HuH-7 (cell line): ENCODE measurements at places on chromosomes 5 and 9.

DNA sequence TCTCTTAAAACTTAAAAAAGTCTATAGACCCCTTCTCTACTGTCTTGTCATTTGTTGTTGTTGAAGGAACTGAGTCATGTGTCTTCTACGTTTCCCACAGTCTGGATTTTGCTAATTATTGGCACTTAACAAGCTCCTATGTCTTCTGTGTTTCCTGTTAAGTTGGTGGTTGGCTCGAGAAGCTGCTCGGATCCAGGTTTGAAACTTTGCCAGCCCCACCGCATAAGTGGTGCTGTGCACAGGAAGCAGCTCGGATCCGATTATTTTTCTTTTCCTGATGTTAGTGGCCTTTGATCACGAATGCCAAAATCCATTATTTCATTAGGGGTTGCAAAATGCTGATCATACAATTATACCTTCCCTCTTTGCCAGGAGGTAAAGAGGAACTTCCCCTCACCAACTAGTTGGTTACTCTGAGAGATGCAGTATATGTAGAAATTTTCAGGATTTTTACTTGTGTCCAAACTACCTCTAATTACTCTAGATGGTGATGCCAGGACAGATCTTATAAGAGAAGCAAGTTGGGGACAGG is 186.5 kb downstream of the NSG2 start:
- no peak for DNase-seq

- DNase-seq, result no peak
Measured at GRCh38 chr9:37715991-37716505, 37.6 kb upstream of the TRMT10B start.

- no peak for DNase-seq
Measured at GRCh38 chr9:134436379-134436762, 110.1 kb downstream of the RXRA start.

- peak; percentile 42 for DNase-seq
Measured at GRCh38 chr9:35954942-35955546, 2.9 kb downstream of the OR2S2 start.

- DNase-seq, result no peak
Measured at GRCh38 chr9:74672237-74672636, 175.1 kb downstream of the RORB start.

GRCh38 chr5:36844305-36844704 is 32.3 kb upstream of the NIPBL start:
- DNase-seq, result no peak

- no peak for DNase-seq
Measured at GRCh38 chr5:87243161-87243844, 24.4 kb upstream of the RASA1 start.

DNA sequence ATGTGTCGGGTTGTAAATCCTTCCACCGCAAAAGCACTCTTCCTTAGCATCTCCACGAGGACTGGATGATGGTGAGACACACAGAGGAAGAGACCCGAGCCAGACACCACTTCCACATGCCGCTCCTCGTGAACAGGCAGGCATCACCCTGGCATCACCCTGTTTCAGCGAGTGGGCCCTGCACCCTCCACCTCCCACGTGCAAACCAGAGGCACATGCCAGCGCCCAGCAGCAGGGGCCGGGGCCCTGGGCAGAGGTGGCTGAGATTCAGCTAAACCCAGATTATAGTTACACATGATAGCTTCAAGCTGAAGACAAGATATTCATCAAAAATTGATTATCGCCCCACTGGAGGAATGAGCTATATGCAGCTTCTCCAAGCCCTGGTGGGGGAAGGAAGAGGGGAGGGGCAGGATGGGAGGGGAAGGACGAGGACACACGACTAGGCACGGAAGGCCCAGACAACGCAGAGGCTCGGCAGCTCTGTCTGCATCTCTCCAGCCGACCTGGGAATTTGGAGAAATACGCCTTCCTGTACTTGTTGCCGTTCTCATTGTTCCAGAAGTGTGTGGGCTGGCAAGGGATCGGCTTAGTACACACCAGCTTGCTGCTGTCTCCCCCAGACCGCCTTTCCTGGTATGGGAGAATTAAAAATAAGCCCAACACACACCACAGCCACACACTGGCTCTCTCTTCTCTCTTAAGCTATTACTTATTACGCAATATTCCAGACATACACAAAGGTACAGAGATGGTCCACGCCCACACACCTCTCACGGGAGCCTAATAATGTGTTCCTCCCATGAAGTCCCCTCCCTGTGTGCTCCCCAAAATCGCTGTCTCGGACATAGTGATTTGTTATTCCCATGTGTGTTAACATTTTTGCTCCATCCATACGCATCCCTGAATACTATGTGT is 50.4 kb upstream of the ZNF354A start:
- no peak for DNase-seq

- DNase-seq, result no peak
Measured at GRCh38 chr5:116652903-116653302, 78.3 kb upstream of the SEMA6A start.

DNA sequence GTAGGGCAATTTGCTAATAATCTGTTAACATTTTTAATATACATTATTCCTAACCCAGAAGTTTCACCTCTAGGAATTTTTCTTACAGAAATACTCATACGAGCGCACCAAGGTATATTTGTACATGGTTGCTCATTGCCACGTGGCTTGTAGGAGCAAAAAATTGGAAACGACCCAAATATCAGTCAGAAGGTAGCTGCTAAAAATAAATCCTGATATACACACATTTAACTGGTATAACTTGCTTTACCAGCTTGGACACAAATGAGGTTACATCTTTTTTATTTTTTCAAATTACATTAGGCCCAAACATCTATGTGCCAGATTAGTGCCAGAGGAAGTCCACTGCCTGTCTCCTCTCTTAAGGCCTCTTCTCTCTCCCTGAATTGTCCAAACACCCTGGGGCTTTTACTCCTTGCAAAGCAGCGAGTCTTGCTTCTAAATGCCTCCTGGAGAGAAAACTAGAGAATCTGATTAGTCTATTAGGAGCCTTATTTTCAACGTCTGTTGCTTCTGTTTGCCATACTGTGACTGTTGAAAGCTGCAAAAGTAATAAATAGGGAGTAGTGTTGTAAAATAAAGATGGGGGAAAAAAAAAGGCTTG is 92.0 kb upstream of the SSBP2 start:
- DNase-seq, result no peak

- no peak for DNase-seq
Measured at GRCh38 chr5:98791001-98791519, 17.6 kb downstream of the RGMB start.

DNA sequence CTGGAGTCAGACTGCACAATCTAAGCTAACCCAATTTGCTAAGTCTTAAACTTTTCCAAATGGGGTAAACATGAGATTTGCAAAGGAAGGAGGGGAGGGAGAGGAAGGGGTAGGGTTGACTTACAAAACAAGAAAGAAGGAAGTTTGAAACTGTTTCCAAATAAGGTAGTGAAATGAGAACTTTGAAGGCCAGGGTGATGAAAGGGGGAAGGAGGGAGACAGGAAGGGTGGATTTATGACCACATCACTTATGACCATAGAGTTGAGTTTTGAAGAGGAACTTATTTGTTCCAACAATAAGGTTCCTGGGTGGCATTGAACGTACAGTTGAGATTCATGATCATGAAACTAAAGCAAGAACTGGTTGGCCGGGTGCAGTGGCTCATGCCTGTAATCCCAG is 72.5 kb upstream of the DAPK1 start:
- no peak for DNase-seq

DNA sequence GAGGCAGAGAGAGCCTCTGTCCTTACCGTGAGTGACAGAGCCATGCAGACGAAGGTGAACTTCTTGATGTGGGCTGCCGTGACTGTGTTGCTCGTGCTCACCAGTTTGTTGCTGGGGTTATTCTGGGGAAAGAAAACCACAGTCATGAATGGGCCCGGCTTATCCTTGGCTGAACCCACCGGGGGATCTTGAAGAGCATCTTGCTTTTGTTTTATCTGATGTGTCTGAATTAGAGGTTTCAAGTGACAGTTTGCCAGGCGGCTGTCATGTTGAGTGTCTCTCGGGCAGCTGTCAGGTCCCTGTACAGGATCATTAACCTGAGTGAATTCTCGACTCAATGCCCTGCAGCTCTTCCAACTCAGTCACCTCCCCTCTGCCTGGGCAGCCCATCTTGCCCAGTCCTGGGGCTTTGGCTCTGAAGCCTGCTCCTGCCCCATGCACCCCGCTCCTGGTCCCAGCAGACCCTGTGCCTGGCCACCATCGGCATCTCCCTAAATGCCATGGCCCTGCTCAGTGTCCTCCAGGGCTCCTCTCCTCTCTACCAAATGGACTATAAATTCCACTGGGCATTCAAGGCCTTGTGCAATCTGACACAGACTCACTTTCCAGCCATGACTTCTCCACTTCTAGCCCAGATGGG is 77.4 kb downstream of the OTULIN start:
- DNase-seq, result no peak

DNA sequence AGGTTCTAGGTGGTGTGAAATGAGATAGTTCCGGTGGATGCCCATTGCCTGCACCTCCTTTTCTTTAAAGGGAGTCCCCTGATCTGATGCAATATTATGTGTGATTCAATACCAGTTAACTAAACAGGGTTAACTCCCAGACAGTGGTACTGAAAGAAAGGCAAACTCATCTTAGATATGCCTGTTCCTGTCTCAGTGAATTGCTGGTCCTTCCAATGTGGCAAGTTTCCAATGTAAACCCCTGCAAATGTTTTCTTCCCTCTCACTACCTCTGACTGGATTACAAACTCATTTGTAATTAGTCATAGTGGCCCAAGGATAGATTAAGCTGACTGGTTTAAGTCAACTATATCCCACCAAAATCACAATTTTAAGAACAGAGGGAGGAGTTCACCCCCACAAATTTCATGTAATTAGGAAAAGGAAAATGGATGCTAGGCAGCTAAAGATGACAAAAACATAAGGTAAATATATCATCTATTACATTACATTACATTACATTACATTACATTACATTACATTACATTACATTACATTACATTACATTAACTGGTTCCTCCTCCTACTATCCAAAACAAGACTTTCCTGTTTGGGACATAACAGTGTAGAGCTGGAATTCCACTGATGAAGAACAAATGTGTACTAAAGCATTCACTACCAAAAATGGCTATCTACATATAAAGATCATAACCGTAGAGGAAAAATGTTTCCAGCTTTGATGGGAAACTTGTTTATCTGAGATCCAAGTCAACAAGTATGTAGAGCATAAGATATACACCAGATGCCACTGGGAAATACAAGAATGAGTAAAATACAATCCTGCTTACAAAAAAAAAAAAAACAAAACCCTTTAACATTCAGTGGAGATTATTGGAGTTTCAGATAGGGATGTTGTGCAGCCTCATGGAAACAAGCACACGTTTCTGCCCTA is 121.5 kb upstream of the SNX2 start:
- no peak for DNase-seq

DNA sequence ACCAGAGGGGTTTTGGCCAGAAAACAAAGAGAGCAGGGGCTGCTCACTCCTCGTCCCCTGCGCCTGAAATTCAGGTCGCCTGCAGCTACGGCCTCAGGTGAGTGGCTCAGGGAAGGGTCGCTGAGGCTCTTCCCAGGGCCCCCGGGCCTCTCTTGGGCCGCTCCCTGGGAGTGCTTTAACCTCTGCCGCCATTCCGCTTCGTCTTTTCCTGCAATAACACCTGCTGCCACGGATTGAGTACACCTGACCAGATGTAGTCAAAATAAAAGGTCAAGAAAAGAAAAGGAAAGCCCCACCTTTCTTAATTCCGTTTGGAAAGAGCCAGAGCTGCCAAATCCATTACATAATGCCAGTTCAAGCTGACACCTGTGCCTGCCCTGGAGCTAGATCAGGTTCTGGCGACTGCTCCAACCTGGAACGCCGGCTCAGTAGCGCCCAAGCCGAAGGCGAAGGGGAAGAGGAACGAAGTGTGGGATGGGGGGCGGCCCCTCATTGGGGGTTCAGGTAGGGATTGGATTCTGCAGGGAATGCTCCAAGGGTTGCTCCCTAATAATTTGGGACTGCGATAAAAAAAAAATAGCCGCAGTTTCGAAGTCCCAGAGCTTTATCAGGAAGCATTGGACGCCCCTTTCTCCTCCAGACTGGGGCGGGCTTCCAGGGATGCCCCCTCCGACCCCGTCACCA is 193.9 kb downstream of the MEF2C start:
- no peak for DNase-seq

DNA sequence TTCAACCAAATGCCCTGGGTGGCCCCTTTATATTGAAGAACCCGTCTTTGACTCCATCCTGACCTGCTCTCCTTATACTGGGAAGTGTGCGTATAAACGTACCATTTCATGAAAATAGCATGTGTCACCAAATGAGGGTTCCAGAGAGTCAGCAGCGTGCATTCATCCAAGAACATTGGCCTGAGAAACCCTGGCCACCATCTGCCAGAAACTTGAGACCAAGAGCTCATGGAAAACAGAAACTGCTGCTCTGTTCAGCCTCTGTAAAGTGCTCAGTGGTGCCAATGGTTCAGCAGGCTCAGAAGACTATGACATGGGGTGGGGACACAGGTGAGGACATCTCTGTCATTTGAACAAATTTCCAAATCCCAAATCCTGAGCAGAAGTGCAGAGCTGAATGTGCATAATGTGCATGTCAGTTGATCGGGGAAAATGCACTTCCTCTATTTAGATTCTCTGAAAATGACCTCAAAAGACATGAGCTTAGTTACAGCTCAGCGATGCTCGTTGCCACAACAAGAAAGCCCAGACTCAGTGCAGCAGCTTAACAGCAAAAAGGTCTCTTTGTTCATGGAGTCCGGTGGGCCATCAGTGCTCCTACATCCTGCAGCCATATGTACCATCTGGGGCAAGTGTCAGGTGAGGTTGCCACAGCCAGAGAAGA is 176.1 kb downstream of the ATPSCKMT start:
- no peak for DNase-seq

GRCh38 chr5:127993476-127993875 is 90.1 kb upstream of the SLC12A2 start:
- DNase-seq, result no peak

- DNase-seq, result no peak
Measured at GRCh38 chr9:113499153-113499875, 35.8 kb downstream of the RGS3 start.

DNA sequence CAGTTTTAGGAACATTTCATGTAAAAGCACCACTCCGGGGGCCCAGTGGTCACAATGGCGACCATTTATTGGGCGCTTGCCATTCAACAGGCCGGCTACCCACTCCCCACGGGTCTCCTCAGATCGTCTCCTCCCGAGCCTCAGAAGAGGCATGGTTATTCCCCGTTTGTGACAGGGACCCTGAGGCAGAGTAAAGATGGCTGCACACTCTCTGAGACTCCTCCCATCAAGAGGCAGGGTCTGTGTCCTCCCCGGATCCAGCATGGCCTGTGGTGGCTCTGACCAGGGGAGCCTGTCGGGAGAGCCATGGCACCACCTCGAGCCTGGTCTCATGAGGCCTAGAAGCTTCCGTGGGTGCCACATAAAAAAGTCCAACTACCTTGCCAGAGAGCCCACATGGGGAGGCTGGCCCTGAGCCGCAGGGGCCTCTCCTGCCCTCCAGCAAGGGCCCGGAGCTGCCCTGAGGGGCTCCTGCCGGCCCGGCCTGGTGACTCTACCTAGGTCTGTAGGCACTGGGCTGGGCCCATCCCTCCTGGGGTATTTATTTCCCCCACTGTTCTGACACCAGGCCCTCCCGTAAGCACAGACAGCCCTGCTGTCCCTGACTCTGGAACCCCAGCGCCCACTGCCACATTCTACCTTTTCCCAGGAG is 90.8 kb downstream of the VAV2 start:
- DNase-seq, result no peak
